ENCODE measurements at places on chromosomes 2 and 18.

DNA sequence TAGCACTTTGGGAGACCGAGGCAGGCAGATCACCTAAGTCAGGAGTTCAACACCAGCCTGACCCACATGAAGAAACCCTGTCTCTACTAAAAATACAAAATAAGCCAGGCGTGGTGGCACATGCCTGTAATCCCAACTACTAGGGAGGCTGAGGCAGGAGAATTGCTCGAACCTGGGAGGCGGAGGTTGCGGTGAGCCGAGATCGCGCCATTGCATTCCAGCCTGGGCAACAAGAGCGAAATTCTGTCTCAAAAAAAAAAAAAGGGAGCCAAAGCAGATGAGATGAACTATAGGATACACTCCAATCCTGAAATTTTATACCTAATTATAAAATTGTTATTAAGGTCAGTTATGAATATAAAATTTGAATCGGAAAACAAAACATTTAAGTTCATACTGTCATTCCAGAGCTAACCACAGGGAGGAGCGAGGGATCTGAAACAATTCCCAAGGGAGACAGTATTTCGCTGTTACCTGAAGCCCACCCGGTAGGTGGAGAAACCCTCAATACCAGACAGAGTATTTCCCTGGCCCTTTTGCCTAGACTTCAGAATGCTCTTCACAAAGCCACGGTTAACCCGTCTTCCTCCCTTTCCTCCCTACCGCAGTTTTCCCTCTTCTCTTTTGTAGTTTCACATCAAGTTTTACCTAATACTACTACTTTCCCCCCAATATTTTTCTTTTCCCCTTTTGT is 1.4 kb downstream of the PPM1G start:
- DNase-seq = peak; percentile 74

DNA sequence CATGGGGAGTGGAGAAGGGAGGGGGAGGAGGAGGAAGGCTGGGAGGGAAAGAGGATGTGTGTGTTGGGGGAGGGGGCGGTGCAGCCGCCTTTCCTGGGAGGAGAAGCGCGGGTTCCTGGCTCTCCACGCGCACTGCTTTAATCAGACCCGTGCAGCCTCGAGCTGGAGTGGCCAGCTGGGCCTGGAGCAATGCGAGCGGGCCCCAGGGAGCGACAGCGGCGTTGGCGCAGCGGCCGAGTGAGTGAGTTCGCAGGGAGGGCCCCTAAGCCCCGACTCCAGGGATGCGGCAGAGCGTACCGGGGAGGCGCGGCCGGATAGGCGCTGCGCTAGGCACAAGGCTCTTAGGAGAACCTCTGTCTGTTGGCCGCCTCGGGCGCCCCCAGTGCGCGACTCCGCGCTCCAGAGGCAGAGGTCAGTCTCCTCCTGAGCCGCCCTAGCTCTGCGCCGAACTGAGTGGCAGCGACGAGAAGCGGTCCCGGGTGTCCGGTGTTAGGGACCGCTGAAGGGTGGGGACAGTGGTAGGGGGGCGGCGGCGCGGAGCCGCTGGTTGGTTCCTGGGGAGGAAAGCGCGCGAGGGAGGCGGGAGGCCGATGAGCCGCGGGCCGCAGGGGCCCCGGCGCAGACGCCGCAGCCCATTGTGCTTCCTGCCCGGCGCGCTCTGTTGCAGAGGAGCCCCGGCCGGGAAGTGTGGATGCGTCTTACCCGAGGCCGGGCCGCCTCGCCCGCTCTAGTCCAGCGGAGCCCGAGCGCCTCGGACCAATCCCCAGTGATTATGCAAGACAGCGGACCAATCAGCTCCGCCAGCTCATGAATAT is 455 bp upstream of the DLX1 start:
- DNase-seq = peak; percentile 94

DNA sequence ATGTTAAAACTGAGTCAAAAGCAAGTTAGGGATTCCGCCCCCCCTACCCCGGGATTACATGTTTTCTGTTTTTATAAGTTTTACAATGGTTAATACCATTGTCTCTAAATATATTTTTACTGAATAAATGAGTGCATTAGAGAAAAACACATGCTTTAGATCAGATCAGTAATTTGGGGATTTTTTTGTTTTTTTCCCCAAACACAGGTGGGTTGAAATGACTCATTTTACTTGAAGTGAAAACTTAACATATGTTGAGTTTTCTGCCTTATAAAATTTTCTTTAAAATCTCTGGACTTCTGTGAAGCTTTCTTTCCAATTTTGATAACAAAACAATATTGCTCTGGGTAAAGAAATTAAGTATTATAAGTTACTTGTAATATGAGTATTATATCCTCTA is 114.4 kb downstream of the AGPS start:
- no peak for DNase-seq

DNA sequence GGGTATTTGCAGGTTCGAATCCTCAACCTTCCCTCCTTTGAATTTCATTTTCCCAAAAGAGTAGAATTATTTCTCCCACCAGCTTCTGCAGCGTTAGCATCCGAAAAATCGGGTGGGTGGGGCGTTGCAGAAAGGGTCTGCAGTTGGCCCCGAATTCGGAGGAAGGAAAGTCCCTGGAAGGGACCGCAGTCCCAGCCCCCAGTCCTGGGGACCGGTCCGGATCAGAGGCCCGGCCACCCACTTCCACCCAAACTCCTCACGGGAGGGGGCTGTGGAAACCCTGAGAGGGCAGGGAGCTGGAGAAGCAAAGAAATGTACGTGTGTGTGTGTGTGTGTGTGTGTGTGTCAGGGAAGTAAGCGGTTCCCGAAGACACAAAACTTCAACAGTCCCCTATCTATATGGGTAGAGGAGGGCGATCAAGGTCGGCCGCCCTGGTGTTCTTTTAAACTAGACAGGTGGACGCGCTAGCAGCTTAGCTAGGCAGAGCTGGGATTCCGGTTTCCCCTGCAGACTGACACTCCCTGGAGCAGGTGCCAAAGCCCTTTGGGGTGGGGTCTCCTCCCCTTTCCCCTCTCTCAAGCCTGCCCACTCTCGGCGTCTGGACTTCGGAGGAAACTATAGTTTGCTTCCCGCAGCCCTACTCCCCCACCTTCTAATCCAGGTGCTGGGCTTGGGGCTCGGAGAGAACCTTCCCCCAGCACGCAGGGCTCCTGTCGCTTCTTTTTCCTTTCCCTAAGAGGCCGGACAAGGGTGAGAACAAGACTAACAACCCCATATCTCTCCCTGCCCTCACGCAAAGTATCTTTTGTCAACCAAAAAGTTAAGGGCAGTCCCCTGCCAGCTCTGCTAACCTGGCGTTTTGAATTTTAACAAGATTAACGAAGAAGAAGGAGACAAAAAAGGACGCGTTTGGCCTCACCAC is 4.8 kb upstream of the ONECUT2 start:
- DNase-seq = no peak

GRCh38 chr18:75588412-75588811 is 160.9 kb upstream of the SMIM21 start:
- DNase-seq = no peak

DNA sequence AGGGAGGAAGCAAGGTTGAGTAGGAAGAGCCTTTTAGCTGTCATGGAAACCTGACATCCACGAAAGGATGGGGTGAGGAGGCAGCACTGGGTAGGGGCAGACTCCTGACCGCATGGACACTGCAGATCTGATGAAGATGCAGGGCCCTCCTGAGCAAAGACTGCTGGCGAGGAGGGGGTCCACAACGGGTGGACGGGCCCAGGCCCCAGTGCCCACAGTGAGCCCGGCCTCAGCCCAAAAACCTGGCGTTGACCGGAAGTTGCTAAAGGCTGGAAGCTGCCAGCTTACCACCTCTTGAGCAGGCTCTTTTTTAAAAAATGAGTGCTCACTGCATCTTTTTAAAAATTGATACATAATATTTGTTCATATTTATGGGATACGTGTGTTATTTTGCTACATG is 247.3 kb downstream of the SH3BP4 start:
- DNase-seq = no peak

DNA sequence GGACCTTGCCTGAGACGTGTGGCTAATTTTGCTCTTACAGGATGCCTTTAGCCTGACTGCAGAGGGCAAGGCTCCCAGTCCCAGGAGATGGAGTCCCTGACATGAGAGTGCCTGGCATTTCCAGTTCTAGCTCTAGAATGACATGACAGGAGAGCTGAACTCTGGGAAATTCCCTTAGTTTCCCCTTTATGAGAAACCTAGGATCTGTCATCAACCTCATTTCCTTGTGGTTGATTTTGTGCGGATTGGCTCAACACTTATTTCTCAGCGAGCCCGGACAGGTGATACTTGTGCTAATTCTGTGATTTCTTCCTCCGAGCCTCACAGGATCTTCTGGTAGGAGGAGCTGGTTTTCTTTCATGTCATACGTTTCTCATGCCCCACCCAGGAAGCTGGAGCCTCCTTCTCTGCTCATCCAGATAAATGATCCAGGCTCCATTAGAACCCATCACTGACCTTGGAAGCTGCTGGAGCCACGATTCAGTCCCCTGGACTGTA is at the start of gene IL36G:
Gene IL36G, plus strand, starts transcription at position 448 of the 498 bp plus-strand sequence. CDS start 633 bp downstream, outside the sequence.
- DNase-seq = no peak

All from choroid plexus epithelial cell (primary cell).